ENCODE measurements at places on chromosomes 13 and 19.
A peak's percentile ranks its signal among the peaks of the same experiment; 100 is the strongest.

DNA sequence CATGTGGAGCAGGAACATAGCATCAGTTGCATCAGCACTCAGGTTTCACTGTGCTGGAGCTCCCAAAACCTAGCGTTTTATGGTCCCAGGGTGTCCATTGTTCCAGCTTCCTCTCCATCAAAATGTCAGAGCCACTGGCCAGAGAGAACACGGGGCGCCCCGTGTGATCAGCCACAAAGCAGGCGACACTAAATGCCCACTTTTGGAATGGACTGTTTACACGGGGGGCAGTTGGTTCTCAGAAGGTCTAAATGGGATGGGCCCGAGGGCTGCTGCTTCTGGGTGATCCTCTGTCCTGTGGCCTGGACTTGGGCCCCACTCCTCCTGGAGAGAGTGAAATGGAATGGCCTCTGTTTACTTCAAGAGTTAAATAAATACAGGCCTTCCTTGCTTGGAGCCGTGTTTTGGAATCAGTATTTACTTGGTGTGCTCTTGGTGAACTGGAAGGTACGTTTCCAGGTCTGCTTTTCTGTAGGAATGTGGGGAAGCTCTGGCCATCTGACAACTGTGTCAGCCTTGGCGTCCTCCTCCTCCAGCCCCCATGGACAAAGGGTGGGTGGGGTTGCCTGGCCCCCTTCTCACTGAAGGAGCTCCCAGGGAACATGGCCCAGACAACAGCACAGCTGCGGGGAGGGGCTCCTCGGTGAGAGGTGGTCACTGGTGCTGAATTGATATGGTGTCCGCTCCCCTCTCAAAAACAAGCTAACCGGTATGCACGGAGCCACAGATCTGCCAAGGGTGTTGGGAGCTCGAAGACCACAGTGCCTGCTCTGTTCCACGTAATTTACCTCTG, 16.1 kb upstream of the MCF2L start:
- DNase-seq: peak; percentile 36

- no peak for DNase-seq
Observed at GRCh38 chr19:4581666-4582553, 22.4 kb upstream of the SEMA6B start.

- no peak for DNase-seq
Observed at GRCh38 chr19:31114585-31114984, 234.7 kb downstream of the TSHZ3 start.

- DNase-seq: no peak
Observed at GRCh38 chr19:49832556-49832955, 14.5 kb downstream of the MED25 start.

Measured in sciatic nerve (tissue), 2 donors.